NCI-H1436 (cell line): ENCODE measurements at places on chromosomes 3 and 15.

DNA sequence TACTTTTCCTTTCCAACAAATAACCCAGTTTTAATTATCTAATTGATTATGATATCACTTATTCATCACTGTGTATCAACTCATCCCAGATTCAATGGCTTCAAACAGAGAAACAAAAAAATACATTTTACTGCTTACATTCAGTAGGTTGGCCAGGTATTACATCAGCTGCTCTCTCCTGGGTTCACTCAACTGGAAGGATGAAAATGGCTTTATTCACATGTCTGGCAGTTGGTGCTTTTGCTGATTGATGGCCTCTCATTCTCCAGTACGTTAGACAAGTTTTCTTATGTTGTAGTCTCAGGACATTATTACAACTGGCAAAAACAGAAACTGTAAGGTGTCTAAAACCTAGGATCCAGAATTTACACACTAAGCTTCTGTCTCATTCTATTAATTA, 811.0 kb upstream of the ALCAM start:
- peak; percentile 37 for DNase-seq

DNA sequence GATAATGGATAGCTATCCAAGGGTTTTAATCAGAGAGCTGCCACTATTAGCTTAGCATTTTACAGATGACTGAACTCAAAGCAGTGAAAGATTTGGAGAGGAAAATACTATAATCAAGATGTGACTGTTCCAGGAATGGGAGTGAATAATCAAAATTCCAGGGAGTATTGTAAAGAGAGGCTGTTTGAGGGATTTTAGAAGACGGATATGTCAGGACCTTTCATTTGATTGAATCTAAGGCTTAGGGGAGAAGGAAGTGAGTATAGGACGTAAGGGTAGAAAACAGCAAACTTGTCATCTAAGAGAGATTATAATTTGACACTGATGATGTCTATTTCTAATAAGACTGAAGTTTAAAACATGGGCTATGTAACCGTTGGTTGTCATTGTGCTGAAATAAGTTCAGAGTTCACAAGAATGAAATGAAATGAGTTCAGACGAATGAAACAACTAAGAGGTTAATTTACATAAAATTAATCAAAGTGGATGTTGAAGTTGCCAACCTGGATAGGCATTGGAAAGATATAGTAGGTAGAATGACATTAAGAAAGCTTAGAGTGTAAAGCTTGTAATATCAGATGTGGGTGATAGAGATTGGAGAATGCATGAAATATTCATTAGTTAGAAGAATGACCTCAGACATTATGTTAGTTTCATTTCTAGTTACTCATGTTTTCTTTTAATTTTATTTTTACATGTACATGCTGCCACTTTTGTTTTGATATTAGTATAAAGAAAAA, 842.8 kb downstream of the SI start:
- DNase-seq = no peak

GRCh38 chr3:159732172-159733111, 256.2 kb upstream of the IL12A start:
- DNase-seq = no peak

DNA sequence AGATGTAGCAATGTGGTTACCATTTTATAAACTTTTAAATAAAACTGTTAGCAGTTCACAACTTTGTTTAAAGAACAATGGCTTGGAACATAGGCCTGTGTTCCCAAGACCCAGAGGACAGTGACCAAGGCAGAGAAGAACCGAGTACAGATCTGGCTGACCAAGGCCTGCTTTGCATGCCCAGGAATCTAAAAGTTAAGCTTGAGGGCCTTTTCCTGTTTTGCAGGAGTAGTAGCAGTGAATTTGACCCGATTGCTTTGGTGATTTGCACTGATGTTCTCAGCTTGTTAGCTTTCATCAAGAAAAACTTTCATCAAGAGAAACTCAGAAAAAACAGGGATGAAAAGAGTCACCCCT, 9.9 kb downstream of the FILIP1L start:
- no peak for DNase-seq

DNA sequence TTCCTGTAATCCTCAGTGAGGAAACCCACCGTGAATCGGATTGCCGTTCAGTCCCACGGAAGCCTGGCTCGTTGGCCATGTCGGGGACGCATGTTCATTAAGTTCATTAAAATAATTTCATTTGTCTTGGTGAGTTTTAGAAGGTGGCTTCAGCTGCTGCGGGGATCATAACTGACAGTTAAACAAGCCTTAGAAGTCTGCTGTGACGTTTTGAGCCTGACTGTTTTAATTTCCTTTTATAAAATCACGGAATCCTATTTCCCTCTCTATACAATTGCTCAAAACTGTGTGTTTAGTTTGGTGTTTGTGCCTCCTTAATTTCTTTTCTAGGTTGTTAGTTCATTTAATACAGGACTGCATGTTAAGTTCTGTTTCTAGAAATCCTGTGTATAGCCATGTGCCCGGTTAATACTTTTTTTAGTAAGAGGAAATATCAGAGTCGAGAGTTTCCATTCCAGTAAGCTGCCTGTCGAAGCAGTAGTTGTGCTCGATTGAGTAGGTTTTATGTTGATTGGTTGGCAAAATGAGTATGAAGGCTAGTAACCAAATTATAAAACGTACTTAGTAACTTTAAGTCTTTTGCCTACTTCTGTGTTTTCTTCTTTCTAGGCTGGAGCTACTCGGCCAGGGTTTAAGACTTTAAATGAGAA, 705 bp downstream of the NIPA2 start:
- no peak for DNase-seq

DNA sequence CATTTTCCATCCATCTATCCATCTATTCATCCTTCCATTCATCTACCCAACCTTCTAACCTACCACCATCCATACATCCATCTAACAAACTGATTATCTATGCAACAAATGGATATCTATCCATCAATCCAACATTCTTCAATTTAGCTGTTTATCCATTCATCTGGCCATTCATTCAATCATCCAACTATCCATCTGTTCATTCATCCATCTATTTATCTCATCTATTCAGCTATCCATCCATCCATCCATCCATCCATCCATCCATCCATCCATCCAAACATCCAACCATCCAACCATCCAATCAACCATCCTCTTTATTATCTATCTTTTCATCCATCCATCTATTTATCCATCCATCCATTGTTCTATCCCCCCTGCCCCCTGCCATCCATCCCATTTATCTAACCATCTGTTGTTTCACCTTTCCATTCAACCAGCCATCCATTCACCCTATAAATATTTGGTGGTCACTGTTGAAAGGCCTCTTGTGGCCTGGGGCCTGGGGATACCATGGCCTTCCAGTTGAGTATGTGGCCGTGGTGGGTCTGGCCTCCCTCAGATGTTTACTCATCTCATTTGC, 44.7 kb downstream of the SLC6A6 start:
- DNase-seq = no peak

- DNase-seq = no peak
Observed at GRCh38 chr3:11611341-11611799, 32.3 kb downstream of the VGLL4 start.

- DNase-seq = no peak
Observed at GRCh38 chr15:28182216-28182615, 83.1 kb upstream of the OCA2 start.

GRCh38 chr3:141407825-141408224, 39.5 kb downstream of the ZBTB38 start:
- no peak for DNase-seq

- no peak for DNase-seq
Observed at GRCh38 chr15:87154761-87155160, 1075.1 kb downstream of the AGBL1 start.

DNA sequence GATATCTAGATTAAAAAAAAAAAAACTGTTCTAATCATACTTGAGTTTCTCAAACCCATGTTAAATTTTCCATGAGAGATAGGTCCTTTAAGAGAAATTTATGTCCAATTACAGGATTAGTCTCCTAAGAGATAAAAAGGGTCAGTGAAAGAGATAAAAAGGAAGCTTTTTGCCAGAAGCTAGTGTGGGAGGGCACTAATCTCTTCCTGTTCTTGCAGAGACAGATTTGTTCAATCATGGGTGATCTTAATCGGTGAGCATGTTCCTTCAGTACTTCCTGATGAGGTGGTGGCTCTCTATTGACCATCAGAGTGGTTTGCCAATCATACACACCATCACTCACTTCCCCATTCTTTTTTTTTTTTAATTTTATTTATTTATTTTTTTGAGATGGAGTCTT, 16.9 kb upstream of the LPP start:
- DNase-seq = no peak

DNA sequence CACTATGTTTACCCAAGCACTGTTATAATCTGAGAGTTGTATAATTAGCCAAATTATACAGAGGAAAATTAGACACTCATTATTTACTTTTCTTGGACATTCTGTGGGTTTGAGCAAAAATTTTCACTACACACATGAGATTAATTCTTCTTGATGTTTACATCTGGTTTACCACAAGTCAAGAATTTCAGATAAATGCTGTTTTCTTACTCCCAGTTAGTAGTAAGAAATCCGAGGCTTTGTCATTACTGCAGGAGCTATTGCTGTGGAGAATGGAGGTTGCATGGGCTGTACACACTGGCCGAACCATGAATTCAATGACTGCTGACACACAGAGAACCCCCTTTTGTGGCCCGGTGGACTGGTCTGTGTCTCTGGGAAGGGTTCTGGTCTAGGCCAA, 207.7 kb upstream of the CFAP20DC start:
- DNase-seq = no peak

DNA sequence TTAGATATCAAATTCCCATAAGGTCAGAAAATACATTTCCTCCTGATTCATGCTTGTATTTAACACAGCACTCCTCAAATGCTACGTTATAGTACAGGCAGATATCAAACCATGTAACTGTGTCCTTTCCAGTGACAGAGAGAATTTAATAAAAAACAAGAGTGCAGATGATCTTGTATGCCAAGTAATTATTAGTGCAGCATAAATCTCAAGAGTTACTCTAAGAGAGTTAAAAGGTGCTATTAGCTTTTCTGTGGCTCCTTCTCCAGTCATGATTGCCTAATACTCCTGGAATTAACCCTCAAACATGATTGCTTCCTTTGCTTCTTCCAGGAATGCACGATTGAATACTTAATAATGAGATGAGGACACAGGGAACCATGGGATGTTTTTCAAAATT, 413.0 kb upstream of the DPH6 start:
- DNase-seq = no peak

DNA sequence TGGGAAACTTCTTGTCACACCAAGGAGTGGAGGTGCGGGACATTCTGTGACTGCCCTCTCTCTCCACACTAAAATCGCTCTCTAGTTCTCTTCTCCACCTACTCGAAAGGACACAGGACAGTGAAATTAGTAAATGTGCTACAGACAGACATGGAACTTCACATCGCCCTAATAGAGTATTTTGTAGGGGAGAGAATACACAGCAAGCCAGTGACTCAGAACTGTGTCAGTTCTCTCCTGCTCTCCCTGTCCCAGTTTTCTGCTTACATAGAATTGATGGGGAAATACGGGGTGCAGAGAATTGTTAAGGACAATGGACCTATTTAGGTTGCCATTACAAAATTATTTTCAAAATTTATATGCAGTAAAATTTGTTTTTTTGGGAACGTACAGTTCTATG, 159.6 kb upstream of the GADL1 start:
- DNase-seq = no peak

- no peak for DNase-seq
Observed at GRCh38 chr15:96586901-96587300, 256.4 kb downstream of the NR2F2 start.

- no peak for DNase-seq
Observed at GRCh38 chr15:47542312-47542989, 174.9 kb upstream of the SEMA6D start.

DNA sequence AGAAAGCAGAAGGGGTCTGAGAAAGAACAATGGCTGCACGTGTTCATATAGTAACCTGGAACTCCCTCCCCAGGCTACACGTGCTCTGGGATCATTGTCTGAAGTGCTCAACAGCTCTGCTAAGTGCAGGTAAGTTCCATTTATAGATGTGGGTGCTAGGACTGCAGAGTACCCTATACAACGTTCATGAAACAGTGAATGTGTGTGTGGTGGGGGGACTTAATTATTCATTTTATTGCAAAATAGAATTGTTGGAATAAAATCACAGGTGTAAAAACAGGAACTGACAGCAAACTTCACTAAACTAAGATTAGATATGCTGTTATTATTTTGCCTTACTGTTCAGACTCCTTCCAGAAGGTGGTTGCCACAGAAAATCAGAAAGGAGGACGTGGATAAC, 68.5 kb downstream of the CCR4 start:
- DNase-seq = no peak

DNA sequence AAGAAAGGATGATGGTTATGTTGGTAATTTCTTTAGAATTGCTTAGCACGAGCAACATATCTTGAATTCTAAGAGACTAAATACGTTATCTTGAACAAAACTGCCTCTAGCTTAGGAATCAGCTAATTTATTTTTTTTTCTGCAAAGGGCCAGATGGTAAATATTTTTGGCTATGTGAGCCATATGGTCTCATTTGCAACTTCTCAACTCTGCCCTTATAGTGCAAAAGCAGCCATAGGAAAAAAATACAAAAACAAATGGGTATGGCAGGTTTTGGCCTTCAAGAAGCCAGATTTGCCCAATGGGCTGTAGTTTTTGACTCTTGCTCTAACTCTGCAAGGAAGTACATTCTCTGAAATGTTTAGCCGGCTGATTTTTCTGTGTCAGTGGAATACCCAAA, 11.9 kb downstream of the OXSM start:
- no peak for DNase-seq

DNA sequence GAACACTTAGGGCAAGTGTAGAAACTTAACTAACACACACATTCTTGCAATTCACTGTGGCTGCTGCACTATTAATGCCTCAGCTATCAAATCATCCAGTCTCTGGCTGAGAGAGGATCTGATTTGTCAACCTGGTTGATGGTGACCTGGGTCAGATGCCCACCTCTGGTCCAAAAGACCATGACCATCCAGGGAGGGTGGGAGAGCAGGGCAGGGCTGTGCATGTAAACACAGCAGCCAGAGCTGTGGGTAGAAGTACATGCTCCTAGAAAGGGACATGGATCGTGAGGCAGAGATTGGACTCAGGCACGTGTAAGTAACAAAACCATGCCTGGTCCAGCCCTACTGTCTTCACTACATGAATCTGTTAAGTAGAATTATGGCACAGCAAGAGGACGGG, 17.3 kb downstream of the MESD start:
- no peak for DNase-seq

DNA sequence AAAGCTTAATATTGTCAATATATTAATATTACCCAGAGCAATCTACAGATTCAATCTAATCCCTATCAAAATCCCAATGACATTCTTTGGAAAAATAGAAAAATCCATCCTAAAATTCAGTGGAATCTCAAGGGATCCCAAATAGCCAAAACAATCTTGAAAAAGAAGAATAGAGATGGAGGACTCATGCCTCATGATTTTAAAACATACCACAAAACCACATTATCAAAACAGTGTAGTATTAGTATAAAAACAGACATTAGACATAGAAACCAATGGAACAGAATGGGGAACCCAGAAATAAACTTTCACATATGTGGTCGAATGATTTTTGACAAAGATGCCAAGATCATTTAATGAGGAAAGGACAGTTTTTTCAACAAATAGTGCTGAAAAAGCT, 14.6 kb downstream of the NEK4 start:
- no peak for DNase-seq

DNA sequence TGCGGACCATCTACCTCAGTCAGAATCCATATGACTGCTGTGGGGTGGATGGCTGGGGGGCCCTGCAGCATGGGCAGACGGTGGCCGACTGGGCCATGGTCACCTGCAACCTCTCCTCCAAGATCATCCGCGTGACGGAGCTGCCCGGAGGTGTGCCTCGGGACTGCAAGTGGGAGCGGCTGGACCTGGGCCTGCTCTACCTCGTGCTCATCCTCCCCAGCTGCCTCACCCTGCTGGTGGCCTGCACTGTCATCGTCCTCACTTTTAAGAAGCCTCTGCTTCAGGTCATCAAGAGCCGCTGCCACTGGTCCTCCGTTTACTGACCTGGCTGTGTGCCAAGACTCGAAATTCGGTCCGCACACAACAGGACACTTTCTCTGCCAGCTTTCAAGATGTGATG, 21.9 kb downstream of the NRROS start:
- DNase-seq = no peak
